Bone marrow (tissue), 2 donors: ENCODE measurements at places on chromosomes 11 and 22.

GRCh38 chr22:24465566-24465965 lies 29.6 kb upstream of the UPB1 start:
- no peak for DNase-seq

DNA sequence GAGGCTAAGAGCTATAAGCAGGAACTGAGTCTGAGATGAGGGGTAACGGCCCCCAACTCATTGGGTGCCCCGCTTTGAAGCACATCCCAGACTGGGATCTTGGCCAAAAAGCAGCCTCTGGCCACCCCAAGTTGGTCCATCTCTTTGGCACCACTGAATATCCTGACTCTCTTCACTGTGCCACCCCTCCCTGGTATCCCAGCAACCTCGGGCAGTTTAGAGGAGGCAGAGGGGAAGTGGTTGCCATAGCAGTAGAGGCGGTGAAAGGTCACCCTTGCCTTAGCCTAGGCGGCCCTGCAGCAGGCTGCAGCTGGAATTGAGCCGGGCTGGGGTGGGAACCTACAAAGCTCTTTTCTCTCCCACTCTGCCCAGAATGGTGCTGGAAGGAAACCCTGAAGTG lies 1.1 kb downstream of the PELI3 start:
- DNase-seq: peak; percentile 28

GRCh38 chr22:20576445-20576816 lies 69.0 kb downstream of the MED15 start:
- no peak for DNase-seq

GRCh38 chr11:128289048-128289447 lies 298.3 kb downstream of the ETS1 start:
- no peak for DNase-seq

GRCh38 chr22:19879992-19880785 lies 25.5 kb upstream of the GNB1L start:
- no peak for DNase-seq

GRCh38 chr22:37880668-37881440 lies 25.2 kb upstream of the MICALL1 start:
- no peak for DNase-seq

GRCh38 chr11:108628812-108629211 lies 35.2 kb upstream of the EXPH5 start:
- DNase-seq: no peak

DNA sequence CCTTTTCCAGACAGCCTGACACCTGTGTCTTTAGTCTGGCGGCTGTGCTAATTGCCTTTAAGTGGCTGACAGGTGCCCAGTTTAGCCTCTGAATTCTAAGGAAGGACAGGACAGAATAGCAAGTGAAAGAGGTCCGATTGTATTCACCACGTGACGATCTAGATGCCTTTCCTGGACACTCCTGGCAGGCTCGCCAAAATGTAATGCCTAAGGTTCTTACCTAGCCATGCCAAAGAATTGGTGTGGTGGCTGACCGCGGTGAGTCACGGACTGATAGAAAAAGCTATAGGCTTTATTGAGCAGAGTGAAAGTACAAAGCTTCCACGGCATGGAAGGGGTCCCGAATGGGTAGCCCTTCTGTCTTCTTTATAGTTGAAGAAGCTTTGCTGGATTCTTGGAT lies 26.7 kb downstream of the ANKRD42 start:
- no peak for DNase-seq

DNA sequence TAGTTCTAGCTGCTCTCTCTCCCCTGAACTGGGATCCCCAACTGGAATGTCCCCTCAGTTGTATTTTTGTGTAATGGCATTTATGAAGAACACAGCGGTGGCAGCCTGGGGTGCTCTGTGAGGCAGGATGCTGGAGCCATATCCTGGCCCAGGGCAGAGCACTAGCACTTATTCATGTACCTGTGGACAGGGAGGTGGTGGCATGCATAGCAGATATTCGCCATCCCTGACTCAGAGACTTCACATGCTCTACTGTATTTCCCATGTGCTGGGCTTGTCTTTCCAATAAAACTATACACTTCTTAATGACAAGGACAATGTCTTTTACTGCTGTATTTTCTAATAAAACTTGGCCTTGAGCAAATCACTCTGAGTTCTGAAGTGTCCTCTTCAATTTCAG lies 125.3 kb downstream of the ADAMTS15 start:
- no peak for DNase-seq

- DNase-seq: no peak
Measured at GRCh38 chr22:19648419-19648929, 65.8 kb upstream of the SEPTIN5 start.

DNA sequence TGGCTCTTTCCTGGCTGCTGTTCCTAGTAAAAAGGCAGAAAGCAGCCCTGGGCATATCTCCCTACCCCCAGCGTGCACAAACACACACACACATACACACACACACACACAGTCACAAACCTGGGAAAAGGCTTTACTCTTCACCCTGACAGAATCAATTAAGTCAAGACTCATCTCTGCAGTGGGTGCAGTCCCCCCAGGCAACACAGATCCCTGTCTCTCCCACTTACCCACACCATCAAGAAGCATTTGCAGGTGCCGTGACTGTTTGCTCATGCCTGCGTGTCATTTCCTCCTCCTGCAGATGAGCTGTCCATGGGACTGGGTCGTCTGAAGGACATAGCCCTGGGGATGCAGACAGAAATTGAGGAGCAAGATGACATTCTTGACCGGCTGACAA lies 28.6 kb downstream of the SNAP29 start:
- DNase-seq: no peak

- DNase-seq: no peak
Measured at GRCh38 chr11:89660234-89660633, 49.9 kb upstream of the TRIM77 start.

DNA sequence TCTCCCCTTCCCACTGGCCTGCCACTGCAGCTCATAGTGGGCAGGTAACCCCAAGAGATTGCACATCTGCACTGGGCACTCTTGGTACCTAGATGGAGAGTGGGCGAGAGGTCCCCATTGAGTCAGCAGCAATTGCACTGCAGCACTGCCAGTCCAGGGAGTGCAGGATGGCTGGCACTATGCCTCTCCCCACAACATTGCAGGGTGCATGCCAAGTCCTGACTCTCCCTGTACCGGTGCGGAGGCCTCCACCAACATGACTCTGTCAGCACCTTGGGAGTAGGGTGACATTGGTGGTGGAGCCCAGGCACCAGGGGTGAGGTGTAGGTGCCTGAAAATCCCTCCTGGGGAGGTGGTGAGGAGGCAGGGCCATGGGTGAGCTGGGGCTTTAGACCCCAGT lies 82.2 kb downstream of the TRAF6 start:
- DNase-seq: no peak

DNA sequence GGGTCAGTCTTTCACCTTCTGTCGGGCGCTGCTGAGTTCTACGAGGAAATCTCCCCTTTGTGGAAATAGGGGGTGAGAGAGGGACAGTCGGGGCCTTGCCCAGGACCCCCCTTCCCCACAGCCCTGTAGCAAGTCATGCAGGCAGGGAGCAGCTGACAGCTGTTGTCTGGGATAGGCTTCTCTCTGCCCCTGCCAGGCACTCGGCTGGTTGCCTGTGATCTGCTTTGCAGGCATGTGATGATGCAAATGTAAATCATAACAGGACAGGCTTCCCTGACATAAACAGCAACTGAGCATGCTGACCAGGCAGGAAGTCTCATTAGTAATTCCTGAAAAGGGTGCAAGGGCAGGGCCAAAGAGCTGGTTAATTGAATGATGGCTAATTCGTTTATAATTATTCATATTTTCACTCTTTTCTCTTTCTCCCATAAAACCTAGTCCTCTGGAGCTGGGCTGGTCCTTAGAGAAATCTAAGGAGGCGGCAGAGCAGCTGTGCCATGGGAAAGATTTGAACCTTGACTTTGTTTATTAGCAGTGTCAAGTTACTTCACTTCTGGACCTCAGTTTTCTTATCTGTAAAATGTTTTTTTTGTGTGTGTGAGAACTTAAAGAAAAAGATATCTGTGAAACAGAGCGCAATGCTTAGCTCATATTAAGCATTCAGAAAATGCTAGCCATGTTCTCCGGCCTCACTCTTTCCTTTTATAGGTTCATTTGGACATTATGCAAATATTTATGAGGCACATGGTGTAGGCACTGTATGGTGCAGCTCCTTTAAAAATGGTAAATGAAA lies 129.7 kb downstream of the LDLRAD3 start:
- DNase-seq: no peak

DNA sequence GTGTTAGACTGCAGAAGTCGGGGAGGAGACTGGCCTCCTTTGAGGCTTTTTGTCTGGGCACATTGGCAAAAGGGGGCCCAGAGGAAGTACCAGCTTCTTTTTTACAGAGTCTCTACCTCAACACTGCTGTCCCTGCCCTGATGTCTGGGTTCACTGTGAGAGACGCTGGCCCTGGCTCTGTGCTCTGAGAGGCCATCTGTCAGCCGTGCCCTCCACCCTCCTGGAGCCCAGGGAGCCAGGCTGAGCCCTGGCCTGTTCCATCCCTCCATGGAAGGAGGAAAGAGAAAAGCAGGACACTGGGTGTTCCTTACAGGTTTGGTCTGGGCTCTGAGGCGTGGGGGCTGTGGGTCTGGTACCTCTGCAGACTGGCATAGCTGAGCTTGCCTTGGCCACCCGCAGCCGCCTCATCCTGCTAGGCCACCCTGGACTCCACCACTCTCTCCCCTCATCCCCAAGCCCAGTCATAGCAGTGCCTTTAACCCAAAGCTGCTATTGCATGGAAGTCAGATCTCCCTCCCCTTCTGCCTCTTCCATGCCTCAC lies 105.5 kb upstream of the PARVA start:
- DNase-seq: no peak

DNA sequence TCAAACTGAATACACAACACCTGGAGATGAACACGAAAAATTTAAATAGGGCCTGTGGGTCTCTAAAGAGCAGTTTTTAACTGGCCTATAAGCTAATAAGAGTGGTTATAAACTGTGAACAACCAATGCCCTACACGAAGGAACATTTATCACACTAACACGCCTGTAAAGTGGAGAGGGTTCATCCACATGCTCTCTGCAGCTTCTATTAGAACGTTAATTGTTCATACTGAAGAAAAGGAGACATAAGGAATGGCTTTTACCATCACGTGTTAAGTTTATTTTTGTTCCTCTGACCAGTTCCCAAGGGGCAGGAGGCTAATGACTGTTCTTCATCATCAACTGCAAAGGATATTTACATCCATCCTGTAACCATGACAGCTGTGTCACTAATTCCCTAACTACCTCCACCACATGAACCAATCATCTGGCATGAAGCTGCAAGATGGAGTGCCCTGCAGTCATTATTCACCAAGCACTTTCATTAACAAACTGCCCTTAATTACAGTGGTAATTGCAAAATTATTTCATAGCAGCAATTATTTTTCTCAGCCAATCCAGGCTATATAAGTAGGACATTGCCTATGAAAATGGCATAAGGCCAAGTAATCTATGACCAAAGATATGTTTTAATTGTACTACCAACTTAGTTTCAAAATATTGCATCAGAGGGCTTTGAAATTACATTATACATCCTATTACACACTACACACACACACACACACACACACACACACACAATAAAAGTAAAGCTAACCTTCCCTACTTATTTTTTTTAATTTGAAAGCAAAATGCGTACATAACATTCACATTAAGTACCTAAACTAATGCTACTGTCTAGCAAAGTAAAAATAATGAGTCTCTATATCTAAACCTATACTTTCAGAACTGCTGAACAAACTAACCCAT lies 186.7 kb downstream of the CADM1 start:
- no peak for DNase-seq

GRCh38 chr11:117603932-117604331 lies 193.1 kb downstream of the DSCAML1 start:
- no peak for DNase-seq

DNA sequence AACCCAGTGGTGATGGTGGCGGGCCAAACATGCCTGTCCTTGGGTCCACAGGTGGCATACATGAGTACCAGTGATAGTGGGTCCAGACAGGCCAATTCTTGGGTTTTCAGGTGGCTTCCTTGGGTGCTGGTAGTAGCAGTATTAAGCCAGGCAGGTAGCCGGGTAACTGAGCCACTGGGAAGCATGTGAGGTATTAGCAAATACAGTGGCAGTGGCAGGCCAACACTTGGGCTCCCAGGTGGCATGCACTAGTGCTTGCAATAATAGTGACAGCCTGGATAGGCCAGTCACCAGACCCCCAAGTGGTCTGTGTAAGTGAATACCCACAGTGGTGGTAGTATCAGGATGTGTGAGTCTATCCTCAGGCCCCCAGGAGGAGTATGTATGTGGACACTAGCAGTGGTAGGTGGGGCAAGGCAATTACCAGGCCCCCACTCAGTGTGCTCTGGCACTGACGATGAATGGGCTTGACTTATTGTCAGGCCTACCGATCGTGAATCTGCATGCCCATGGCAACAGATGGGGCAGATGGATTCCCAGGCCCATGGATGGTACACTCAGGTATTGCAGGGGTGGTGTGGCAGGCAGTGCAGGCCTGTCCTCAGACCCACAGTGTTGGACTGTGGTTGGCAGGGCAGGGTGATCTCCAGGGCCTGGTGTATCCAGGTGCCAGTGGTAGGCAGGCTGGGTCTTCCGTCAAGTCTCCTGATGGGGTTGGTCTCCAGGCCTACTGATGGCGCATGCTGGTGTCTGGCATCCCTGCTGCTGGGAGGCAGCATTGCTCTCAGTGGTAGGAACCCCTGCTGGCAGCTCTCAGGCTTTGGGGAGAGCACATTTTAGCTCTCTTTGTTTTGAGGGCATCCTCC lies 840.7 kb downstream of the FAM181B start:
- no peak for DNase-seq

DNA sequence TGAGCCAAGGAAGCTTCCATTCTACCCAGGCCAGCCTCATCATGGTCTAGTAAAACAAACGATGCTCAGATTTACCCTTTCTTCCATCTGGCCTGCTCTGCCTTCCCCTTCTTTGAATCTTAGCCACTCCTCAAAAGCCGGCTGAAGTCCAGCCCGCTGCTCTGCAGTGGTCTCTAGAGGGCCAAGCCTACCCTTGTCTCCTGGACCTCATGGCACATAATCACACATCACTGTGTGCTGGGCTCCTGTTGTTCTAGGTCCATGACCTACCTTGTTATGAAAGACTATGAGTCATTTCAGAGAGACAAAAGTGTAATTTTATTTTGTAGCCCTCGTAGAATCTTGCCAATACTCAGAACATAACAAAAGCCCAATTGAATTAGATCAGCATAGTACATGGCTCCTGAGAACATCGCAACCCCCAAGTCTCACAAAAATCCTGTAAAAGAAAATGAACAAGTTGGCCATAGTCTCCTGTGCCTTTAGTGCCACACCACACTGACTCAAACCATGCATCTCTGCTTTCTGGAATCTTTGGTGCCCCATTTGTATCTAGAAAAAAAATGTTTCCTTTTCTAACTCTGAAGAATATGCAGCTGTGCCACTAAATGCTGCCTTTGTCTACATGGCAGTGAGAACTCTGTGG lies 192.7 kb downstream of the OPCML start:
- DNase-seq: no peak

- DNase-seq: no peak
Measured at GRCh38 chr22:29936186-29936585, 53.2 kb downstream of the MTMR3 start.

- no peak for DNase-seq
Measured at GRCh38 chr11:35511666-35512065, 13.8 kb downstream of the PAMR1 start.

- DNase-seq: no peak
Measured at GRCh38 chr22:37569009-37569920, 9.0 kb downstream of the CDC42EP1 start.

GRCh38 chr11:8092587-8093424 lies 11.8 kb downstream of the TUB start:
- no peak for DNase-seq

- DNase-seq: no peak
Measured at GRCh38 chr11:6482441-6482840, 1.1 kb downstream of the TIMM10B start.
